ENCODE measurements at places on chromosomes 1 and 21. TPM values are rescaled to one million over a fixed set of nuclear protein-coding genes. Genes with fewer than 3 reads are reported as not detected.

LYPD8 gene
- not detected for total RNA-seq

- DNase-seq: no peak
Measured at GRCh38 chr21:45279446-45280177, 8.1 kb downstream of the POFUT2 start.

DNA sequence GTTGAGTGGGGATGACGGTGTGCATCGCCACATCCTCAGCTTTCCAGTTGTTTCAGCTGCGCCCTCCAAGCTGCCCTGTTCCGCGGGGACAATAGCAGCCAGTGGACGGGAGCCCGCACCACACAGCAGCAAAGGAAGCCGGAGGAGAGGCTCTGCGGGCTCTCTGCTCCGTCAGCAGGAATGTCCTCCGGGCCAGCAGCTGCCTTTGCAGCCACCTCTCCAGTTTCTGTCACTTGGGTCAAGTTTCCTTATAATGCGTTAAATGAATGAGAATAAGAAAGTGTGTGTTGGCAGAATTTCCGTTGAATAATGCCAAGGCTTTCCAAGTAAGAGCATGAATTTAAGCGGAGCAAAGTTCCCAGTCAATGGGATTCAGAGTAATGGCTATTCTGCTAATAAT, 263.3 kb downstream of the KIF26B start:
- DNase-seq: no peak

PGLYRP3 gene
- not detected for total RNA-seq

- DNase-seq: no peak
Measured at GRCh38 chr1:168917309-168917708, 188.3 kb upstream of the DPT start.

- DNase-seq: peak; percentile 66
Measured at GRCh38 chr1:1889847-1890505, 911 bp downstream of the GNB1 start.

FBXO2 gene
- total RNA-seq: 2.0 TPM

TMOD4 gene
- 0.77 TPM for total RNA-seq

DNA sequence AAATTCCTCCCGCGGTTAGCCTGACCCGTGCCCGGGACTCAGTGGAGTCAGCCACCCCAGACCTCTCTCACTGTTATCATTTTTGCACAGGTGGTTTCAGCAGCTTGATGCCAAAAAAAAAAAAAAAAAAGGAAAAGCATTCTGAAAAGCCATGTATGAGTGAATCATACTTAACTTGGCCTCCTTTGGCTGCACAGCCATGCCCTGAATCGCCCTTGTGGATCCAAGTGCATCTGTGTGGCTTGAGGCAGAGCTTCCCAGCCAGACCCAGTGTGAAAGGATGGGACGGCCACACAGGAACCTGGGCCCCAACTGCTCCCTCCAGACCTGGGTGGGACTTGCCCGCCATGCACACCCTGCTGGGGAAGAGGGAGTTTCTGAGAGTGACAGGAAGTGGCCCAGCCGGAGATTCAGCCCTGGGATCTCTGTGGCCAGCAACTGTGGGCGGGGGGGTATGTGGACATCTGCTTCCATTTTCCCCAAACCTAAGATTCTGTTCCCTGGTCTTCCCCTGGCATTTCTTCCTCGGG, 8.6 kb downstream of the YBEY start:
- DNase-seq: no peak

- no peak for DNase-seq
Measured at GRCh38 chr1:228105270-228105995, 2.3 kb upstream of the C1orf35 start.

DDR2 gene
- 0.31 TPM for total RNA-seq

DIRAS3 gene
- not detected for total RNA-seq

- DNase-seq: no peak
Measured at GRCh38 chr1:53402891-53403655, 56.1 kb upstream of the DMRTB1 start.

- DNase-seq: no peak
Measured at GRCh38 chr1:179591592-179592580, at the start of gene TDRD5. Gene TDRD5 (plus strand): TSS chr1:179591832. CDS start chr1:179592616, 784 bp downstream.

DNA sequence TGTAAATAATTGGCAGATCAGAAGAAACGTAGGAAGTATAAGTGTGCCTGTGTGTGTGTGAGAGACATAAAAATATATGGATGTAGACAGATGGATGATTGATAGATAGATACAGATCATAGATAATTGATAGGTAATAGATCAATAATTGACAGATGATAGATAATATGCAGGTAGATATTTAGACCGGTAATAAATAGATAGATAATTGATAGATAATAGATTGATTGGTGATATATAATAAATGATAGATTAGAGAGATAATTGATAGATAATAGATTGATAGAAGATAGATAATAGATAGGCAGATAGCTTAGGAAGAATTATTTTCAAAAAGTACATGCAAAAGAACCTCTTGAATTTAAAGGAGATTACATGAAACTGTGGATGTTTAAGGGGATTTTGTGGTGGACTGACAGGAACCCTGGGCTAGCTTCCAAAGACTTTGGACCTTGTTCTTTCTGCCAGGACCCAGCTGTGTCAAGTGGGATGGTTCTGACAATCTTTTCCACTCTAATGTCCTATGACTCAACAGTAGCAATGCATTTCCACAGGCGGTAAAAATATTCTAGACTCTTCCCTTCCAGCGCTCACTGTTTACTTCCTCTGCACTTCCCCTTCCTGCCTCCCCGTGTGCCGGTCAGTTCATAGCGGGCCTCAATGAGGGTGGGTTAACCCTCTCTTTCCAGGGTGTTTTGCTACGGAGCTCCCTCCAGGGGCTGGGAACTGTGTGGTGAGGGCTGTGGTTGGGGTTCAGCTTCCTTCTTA, 39.4 kb downstream of the KCNJ15 start:
- no peak for DNase-seq

ADCY10 gene
- total RNA-seq: 0.18 TPM

GRCh38 chr1:98323906-98324358, 337.6 kb upstream of the SNX7 start:
- no peak for DNase-seq

TNFRSF8 gene
- 41.5 TPM for total RNA-seq

- no peak for DNase-seq
Measured at GRCh38 chr1:74681851-74682250, 8.3 kb upstream of the ERICH3 start.

GRCh38 chr1:65946960-65947359, 154.3 kb downstream of the PDE4B start:
- DNase-seq: no peak

HSPA13 gene
- total RNA-seq: 40.8 TPM

MPL gene
- total RNA-seq: not detected

OR6K3 gene
- not detected for total RNA-seq

GRCh38 chr1:239951511-239952140, 140.1 kb upstream of the FMN2 start:
- no peak for DNase-seq

GRCh38 chr1:116157096-116157495, 45.9 kb downstream of the MAB21L3 start:
- no peak for DNase-seq

CYP4Z1 gene
- not detected for total RNA-seq

RPE65 gene
- total RNA-seq: not detected

GRCh38 chr1:6347641-6348487, 45.7 kb downstream of the ACOT7 start:
- DNase-seq: peak; percentile 73

- no peak for DNase-seq
Measured at GRCh38 chr1:23699280-23700179, 7.9 kb downstream of the RPL11 start.

- DNase-seq: no peak
Measured at GRCh38 chr1:183238071-183238470, 52.0 kb downstream of the LAMC2 start.

GRCh38 chr1:174217787-174218574, 58.7 kb downstream of the RABGAP1L start:
- DNase-seq: no peak

DNA sequence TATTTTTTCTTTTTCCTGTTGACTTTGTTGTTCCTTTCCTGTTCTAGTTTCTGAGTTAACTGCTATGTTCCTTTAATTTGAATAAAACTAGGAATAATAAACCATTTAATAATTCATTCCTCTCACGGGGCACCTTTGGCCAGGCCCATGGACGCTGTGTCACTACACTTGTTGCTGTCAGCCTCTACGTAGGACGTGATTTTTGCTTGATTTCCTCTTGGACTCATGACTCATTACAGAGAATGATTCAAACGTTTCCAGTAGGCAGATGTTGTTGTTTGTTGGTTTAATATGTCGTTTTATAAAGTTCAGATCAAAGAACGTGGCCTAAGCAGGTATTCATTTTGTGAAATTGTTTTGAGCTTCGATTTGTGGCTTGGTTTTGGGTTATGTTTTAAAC, 9.1 kb upstream of the SLC19A1 start:
- DNase-seq: peak; percentile 55

DNA sequence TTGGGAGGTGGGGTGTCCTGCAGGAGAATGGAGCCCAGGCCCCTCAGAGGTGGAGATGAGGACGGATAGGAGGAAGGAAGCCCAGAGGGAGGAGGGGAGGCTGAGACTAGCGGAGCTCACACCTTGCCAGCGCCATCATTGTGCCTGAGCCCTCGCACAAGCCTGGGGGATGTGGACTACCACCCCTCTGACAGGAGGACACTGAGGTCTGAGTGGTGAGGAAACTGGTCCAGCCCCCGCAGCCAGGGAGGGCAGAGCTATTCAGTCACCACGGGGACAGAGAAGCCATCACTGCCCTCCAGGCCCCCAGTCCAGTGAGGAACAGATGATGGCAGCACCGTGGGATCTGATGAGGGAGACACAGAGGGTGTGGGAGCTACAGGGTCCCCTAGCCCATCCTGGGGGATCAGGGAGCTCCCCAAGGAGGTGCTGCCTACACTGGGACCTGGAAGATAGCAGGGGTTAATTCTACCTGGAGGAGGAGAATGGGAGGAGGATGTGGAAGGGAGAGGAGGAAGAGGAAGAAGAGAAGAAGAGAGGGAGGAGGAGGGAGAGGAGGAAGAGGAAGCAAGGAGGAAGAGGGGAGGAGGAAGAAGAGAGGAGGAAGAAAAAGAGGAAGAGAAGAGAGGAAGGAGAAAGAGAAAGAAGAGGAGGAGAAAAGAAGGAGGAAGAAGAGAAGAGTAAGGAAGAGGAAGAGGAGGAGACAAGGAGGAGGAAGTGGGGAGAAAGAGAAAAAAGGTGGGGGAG, 31.0 kb downstream of the MATN1 start:
- DNase-seq: peak; percentile 30

DNA sequence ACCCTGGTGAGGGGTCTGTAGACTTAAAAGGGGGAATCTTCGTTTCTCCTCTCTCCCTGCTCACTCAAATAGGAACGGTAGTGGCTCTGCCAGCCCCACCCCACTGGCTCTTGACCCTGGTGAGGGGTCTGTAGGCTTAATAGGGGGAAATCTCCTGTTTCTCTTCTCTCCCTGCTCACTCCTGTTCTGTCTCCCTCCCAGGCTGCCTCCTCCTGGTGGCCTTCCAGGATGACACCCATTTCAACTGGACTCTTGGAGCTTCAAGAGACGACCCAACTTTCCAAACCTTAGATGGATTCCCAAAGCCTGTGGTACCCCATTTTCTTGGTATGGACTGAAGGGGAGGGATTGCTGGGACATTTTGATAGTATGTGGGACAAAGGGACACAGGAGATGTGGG, 1.4 kb upstream of the EPHB2 start:
- no peak for DNase-seq

- DNase-seq: no peak
Measured at GRCh38 chr1:60152891-60153290, 79.3 kb upstream of the C1orf87 start.

DNA sequence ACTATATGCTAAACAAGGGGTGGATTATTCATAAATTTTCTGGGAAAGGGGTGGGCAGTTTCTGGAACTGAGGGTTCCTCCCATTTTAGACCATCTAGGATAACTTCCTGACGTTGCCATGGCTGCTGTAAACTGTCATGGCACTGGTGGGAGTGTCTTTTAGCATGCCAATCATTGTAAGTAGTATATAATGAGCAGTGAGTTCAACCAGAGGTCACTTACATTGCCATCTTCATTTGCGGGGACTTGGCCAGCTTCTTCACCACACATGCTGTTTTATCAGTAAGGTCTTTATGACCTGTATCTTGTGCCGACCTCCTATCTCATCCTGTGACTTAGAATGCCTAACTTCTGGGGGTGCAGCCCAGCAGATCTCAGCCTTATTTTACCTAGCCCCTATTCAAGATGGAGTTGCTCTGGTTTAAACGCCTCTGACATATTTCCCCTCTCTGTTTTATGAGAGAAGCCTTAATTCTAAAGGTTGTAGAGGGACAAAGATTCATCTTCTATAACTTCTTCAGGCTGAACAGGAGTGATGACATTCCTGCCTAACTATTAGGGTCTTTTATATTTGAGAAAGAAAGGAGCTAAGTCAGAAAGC, 60.4 kb downstream of the DIP2A start:
- no peak for DNase-seq

DNA sequence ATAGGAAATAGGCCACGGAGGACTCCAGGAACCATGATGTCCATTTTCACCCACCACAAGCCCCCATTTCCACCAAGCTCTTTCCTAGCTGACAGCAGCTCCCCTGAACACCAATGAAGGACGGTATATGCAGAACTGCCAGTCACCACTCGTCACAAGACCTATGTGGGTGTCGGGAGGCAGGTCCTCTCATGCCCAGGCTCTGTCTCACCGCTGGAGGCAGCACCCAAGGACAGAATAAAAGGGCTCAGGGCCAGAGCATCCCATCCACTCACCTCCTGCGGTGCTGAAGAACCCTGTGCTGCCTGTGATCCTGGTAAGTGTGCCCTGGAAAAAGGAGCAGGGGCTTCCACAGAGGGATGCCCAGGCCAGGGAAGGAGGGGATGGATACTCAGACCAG, at the start of gene LCE1F:
Gene LCE1F, plus strand, starts transcription at position 266 of the 400 bp plus-strand sequence. CDS start 1,232 bp downstream, outside the sequence.
- no peak for DNase-seq

ASPM gene
- 49.3 TPM for total RNA-seq

CDC14A gene
- total RNA-seq: 13.0 TPM

- DNase-seq: no peak
Measured at GRCh38 chr1:81679942-81680341, 120.8 kb upstream of the ADGRL2 start.

DNA sequence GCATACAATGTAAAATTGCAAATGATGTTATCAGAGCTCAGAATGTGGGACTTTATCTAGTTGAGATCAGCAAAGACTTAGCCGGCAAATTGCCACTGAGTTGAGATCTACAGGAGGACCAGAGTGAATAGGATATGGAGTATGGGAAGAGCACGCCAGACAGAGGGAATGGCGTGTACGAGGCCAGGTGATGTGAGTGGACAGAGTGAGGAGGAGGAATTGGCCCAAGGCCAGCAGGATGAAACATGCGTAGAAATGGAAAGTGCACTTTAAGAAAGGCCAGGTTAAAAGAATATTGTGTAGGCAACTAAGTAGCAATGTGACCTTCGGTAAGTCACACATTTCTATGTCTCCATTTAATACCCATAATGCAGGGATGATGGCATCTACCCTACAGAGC, 211.0 kb downstream of the ZP4 start:
- no peak for DNase-seq

- DNase-seq: no peak
Measured at GRCh38 chr1:156612666-156613065, 6.5 kb upstream of the HAPLN2 start.
